Kidney (tissue), 22 donors: ENCODE measurements at places on chromosomes 16 and 17. TPM values are rescaled to one million over a fixed set of nuclear protein-coding genes. Genes with fewer than 3 reads are reported as not detected.

DNA sequence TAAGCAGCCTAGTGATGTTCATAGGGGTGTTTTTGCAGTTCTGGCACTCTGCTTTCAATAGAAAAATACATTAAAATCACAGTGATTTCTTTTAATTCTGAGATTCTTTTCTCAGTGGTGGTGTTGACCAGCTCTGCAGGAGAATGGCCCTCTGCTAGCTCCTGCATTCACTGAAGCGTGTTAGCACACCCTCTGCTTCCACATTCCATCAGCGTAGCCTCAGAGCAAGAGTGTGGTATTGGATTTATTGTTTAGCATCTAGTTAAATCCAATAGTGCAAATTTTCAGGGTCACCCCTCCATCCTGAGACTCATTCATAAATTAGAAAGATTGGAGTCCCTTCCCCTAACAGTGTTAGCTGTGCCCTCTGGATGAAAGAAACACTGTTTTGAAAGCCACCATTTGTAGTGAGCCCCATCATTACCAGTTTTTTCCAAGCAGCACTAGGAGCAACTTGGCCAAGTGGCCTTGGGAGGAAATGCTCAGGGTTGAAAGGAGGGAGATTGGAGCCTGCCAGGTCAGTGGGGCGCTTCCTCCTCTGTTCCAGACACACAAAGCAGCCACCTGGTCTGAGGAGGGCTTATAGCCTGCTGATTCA lies 45.7 kb downstream of the B9D1 start:
- DNase-seq: peak; percentile 91

- DNase-seq: peak; percentile 64
Measured at GRCh38 chr16:89565506-89566372, 5.3 kb downstream of the RPL13 start.

DNA sequence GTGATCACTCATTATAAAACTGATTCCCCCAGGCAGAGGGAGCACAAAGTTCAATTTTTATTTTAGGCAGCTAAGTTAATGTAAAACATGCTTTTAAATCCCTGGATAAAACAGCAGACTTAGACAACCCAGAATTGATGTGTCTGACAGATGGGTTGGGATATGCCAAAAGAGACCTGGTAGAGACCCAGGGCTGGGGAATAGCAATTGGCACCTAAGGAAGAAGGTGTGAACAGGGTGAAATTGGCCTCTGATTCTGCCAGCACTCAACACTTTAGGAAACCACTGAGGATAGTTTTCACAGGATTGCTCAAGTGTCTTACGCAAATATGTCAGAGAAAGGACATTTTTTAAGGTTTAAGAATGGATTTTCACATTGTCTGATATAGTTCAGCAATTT lies 938.2 kb upstream of the CDH8 start:
- DNase-seq: no peak

DNA sequence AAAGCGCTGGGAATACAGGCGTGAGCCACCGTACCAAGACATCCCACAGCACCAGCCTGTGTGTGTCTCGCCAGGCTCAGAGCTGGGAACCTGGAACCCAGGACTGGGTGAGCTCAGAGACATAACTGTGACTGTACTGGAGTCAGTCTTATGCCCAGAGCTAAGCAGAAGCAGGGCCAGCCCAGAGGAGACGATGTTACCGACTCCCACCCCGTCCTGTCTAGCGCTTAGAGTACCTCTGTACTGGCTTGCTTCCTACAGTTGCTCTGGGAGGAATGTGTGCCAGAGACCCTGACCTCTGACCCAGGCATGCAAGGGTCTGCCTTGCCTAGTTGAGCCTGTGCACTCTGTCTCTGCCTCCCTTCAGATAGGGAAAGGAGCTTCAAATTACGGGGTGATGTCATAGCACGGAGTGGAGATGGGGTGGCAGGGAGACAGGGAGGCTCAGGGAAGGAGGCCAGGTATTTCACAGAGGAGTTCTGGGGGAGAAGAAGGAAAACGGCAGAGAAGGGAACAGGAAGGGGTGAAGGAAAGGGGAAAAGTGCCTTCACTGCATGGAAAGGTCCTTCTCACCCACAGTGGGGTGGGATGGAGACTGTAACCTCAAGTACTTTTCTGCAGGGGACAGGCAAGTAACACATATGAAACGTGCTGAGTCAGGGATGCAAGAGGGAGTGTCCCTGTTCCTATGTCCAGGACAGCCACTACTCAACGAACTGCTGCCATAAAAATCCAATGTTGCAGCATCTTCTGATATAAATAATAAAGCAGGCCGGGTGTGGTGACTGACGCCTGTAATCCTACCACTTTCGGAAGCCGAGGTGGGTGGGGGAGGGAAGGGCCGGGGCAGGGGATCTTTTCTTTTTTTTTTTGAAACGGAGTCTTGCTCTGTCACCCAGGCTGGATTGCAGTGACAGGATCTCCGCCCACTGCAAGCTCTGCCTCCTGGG lies 5.8 kb upstream of the ARMC5 start:
- DNase-seq: peak; percentile 29

Gene FBXO39
- not detected for polyA plus RNA-seq
